ENCODE measurements at places on chromosomes 1 and 21. TPM values are rescaled to one million over a fixed set of nuclear protein-coding genes. Genes with fewer than 3 reads are reported as not detected.

GRCh38 chr21:42467140-42467983 lies 28.7 kb downstream of the RSPH1 start:
- H3K4me1 ChIP-seq, result peaks cover 30% of the 10 kb centered on the region
- DNase-seq, result peak; percentile 35
- H3K4me3 ChIP-seq, result no peak overlapping the region
- H3K36me3 ChIP-seq, result no peaks in the 10 kb centered on the region

GRCh38 chr1:214329470-214330220 lies 48.7 kb downstream of the SMYD2 start:
- no peak overlapping the region for H3K27ac ChIP-seq
- H3K4me1 ChIP-seq, result no peaks in the 10 kb centered on the region
- H3K27me3 ChIP-seq, result no peaks in the 10 kb centered on the region
- no peak for DNase-seq
- no peak overlapping the region for H3K4me3 ChIP-seq
- H3K36me3 ChIP-seq, result peaks cover 16% of the 10 kb centered on the region

Gene OR2G2
- not detected for total RNA-seq

Gene SEC22B
- total RNA-seq, result 24.1 TPM

DNA sequence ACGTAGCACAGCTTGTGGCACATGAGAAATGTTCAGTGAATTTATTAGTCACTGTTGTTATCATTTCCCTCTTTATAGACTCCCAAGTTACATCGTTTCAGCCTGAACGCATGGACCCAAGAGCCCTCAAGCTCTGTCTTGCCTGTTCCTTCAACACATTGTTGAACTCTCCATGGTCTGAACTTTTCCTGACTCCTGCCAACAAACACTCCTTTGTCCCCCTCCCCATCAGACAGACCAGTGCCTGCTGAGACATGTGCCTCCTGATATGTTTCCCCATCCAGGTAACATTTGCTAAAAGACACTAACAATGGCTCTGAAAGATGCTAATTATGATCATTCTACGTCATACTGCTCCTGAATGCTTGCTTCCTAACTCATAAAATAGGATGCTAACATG lies 108.7 kb upstream of the NFIA start:
- H3K4me1 ChIP-seq, result no peaks in the 10 kb centered on the region
- no peak for DNase-seq
- H3K4me3 ChIP-seq, result no peak overlapping the region
- no peaks in the 10 kb centered on the region for H3K27me3 ChIP-seq

GRCh38 chr1:209805341-209805781 lies 581 bp downstream of the IRF6 start:
- DNase-seq, result no peak
- H3K27me3 ChIP-seq, result peaks cover 5% of the 10 kb centered on the region
- no peaks in the 10 kb centered on the region for H3K36me3 ChIP-seq
- peaks cover 17% of the 10 kb centered on the region for H3K4me1 ChIP-seq
- no peak overlapping the region for H3K27ac ChIP-seq

- no peaks in the 10 kb centered on the region for H3K36me3 ChIP-seq
- H3K27me3 ChIP-seq, result peaks cover 7% of the 10 kb centered on the region
- no peak for DNase-seq
- H3K4me3 ChIP-seq, result no peak overlapping the region
Observed at GRCh38 chr21:14308234-14308633, 74.7 kb downstream of the HSPA13 start.

DNA sequence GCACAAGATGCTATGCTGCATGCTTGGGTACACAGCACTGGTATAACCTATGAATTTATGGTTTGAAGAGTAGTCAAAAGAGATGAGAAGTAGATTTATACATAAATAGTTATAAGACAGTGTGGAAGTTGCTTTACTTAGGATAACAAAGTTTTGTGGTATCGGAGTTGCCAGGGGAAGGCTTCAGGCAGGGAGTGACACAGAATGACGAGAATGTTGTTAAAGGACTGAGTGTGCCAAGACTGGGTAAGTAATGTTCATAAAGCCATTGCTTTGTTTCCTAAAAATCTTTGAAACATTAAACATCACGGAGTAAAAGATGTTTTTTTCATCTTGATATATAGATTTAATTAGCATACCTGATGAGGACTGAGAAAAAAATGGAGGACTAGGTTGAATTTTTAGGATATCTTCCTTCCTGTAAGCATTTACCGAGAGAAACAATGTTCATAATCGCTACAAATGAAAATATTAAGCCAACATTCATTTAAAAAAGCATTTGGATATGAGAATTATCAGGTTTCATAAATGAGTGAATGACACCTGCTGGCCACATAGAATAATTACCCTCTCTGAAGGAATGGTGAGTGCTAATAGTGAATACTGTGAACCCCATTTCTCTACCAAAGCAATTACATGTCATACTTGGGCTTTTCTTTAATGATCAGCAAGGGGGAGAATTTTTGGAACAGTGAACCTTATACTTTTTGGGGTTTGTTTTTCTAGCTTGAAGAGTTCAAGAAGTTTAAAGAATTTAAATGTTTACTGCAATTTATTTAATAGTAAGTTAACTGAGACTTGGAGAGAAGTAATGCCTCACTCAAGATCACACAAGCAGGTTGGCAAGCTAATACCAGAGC lies 28.4 kb downstream of the EXTL2 start:
- no peak overlapping the region for H3K27ac ChIP-seq
- H3K27me3 ChIP-seq, result no peaks in the 10 kb centered on the region
- no peak overlapping the region for H3K4me3 ChIP-seq
- no peak for DNase-seq
- peaks cover 2% of the 10 kb centered on the region for H3K4me1 ChIP-seq

Gene GNB1
- total RNA-seq, result 351 TPM

Gene RGS8
- not detected for total RNA-seq

DNA sequence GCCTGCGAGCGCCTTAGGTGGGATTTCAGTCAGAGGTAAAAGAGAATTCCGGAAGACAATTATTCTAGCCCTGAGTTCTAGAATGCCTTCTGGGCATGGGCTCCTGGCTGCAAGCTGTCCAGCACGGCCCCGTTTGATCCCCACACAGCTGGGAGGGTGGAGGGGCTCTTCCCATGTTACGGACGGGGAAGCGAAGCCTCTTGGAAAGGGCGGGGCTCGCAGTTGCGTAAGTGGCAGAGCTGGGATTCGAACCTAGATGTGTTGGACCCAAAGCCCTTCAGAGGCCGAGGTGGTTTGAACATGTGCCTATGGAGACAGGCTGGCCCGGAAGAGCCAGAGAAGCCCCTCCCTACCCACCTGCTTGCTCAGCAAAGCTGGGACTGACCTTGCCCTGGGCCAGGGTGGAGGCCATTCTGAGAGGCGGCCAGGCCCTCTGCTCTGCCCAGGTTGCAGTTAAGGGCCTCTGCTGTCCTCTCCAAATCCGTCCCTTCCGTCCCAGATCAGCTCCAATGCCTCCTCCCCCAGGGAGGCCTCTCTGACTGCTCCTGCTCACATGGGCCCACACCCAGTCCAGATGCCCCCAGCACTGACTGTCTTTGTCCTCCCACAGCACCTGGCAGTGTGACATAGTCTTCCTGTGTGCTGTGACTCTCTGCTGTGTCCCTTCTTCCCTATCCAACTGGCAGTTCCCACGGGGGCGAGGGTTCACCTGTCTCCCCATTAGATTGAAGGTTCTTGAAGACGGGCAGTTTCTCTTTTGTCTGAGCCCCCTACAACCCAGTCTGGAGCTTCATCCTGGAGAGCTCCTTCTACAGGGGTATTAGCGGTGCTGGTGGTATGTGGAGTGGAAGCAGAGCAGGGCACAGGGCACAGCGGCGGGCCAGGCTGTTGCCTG lies 1.2 kb upstream of the HSPB7 start:
- H3K4me1 ChIP-seq, result no peaks in the 10 kb centered on the region
- DNase-seq, result no peak
- no peak overlapping the region for H3K4me3 ChIP-seq
- H3K27me3 ChIP-seq, result no peaks in the 10 kb centered on the region
- H3K36me3 ChIP-seq, result no peaks in the 10 kb centered on the region
- H3K27ac ChIP-seq, result no peak overlapping the region

Gene C1orf185
- total RNA-seq, result not detected

DNA sequence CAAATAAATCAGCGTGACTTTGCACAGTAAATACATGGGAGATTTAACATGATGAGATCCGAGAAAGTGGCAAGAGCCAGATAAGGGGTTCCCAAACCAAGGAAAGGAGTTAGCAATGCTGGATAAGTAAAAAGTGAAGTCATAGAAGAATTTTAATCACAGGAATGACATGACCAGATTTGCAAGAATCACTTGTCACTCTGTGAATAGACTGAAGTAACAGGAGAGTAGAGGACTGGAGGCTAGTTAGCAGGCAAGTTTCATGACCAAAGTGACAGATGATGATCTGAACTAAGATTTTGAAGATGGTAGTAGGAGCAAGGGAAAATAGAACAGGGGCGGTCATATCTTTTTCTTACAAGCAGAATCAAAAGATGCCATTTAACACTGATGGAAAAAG lies 8.4 kb downstream of the CFH start:
- H3K4me1 ChIP-seq, result no peaks in the 10 kb centered on the region
- H3K36me3 ChIP-seq, result no peaks in the 10 kb centered on the region
- no peak for DNase-seq
- no peaks in the 10 kb centered on the region for H3K27me3 ChIP-seq

GRCh38 chr21:37683396-37684114 lies 232.7 kb downstream of the KCNJ6 start:
- H3K27ac ChIP-seq, result no peak overlapping the region
- no peaks in the 10 kb centered on the region for H3K36me3 ChIP-seq

- H3K36me3 ChIP-seq, result peaks cover 18% of the 10 kb centered on the region
- peaks cover 39% of the 10 kb centered on the region for H3K4me1 ChIP-seq
- H3K27ac ChIP-seq, result peak overlapping the region; percentile 80
Observed at GRCh38 chr1:1272341-1273208, 1.1 kb downstream of the UBE2J2 start.

GRCh38 chr1:172530000-172530399 lies 3.0 kb upstream of the SUCO start:
- H3K4me1 ChIP-seq, result peaks cover 16% of the 10 kb centered on the region
- H3K4me3 ChIP-seq, result no peak overlapping the region
- no peak for DNase-seq
- no peak overlapping the region for H3K27ac ChIP-seq
- H3K36me3 ChIP-seq, result peaks cover 1% of the 10 kb centered on the region
- no peaks in the 10 kb centered on the region for H3K27me3 ChIP-seq

Gene ENAH
- total RNA-seq, result 2.0 TPM

Gene TNNT2
- total RNA-seq, result not detected

Gene DCDC2B
- total RNA-seq, result not detected

- peaks cover 33% of the 10 kb centered on the region for H3K4me1 ChIP-seq
- DNase-seq, result peak; percentile 8
- H3K4me3 ChIP-seq, result peak overlapping the region; percentile 72
- peaks cover 14% of the 10 kb centered on the region for H3K36me3 ChIP-seq
Observed at GRCh38 chr21:37071561-37072273, 1.2 kb downstream of the PIGP start.

- H3K27me3 ChIP-seq, result no peaks in the 10 kb centered on the region
- H3K27ac ChIP-seq, result no peak overlapping the region
- DNase-seq, result peak; percentile 34
- H3K4me3 ChIP-seq, result no peak overlapping the region
- H3K4me1 ChIP-seq, result peaks cover 24% of the 10 kb centered on the region
Observed at GRCh38 chr1:107949467-107950253, 15.3 kb downstream of the VAV3 start.

Gene TBX19
- 1.4 TPM for total RNA-seq

Measured in activated naive CD4-positive, alpha-beta T cell treated with anti-CD3 and anti-CD28 coated beads for 36 hours (primary cell).